ENCODE measurements at places on chromosomes 6 and 20.

DNA sequence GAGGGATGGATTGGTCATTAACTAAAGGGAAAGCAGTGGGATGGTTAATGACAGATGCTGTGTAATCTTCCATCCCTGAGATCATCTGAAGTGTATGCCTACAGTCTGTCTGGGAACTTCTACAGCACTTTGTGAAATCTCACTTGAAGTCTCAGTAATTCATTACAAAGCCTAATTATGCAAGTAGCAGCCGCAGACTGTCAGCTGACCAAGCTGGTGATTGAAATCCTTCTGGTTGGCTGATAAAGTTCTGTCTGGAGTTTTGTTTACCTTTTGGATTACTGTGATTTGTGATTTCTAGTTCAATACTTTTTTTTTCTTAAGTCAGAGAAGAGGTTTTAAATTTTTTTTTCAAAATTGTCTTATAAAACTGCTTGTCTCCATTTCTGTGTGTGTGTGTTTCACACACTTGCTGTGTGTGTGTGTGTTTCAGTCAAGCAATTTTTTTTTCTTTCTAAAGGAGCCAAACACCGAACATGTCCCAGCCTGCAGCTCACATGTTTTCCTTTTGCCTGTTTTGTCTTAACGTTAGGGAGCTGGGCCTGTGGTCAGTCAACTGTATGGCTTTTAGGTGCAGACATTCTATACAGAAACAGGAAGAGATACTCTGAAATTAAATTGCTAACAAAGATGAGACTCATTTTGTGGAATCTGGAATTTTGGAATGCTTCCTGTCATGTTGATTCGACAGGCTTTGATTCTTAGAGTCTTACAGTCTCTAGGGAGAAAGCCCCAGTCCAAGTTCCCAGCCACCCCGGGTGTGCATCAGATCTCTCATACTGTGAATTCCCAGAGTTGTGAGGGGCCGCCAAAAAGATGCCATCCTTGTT, 28.5 kb upstream of the ADGRF4 start:
- DNase-seq, result no peak

- no peak for DNase-seq
Observed at GRCh38 chr6:133277900-133278545, 36.9 kb downstream of the EYA4 start.

GRCh38 chr20:63194007-63194796, 21.7 kb downstream of the YTHDF1 start:
- DNase-seq, result no peak

GRCh38 chr20:50601511-50602431, 89.6 kb downstream of the RIPOR3 start:
- no peak for DNase-seq

- no peak for DNase-seq
Observed at GRCh38 chr6:119540417-119540816, 190.9 kb upstream of the MAN1A1 start.
